Activated CD4-positive, CD25-positive, alpha-beta regulatory T cell treated with anti-CD3 and anti-CD28 coated beads, Interleukin-2, amount 50 U/mL, for 72 hours (primary cell): ENCODE measurements at places on chromosomes 13 and 19.

GRCh38 chr13:26914624-26915023 lies 154.0 kb upstream of the GPR12 start:
- DNase-seq: no peak

GRCh38 chr13:52851137-52851962 lies 2.9 kb upstream of the PCDH8 start:
- no peak for DNase-seq

DNA sequence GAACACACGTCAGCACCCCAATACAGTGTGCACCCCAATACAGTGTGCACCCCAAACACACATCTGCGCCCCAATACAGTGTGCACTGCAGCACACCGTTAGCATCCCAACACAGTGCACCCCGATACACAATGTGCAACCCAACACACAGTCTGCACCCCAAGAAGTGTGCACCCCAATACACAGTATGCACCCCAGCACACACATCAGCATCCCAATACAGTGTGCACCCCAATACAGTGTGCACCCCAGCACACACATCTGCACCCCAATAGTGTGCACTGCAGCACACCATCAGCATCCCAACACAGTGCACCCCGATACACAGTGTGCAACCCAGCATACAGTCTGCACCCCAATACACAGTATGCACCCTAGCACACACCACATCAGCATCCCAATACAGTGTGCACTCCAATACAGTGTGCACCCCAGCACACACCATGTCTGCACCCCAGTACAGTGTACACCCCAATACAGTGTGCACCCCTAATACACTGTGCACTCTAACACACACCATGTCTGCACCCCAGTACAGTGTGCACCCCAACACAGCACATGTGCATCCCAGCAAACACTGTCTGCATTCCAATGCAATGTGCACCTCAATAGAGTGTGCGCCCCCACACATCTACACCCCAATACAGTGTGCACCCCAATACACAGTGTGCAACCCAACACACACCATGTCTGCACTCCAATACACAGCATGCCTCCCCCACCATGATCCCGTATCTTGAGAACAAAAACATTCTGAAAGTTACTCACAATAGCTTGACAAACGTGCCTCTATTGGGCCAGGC lies 855 bp upstream of the CARS2 start:
- DNase-seq: no peak

GRCh38 chr13:25990801-25991200 lies 61.0 kb downstream of the SHISA2 start:
- DNase-seq: no peak

- DNase-seq: no peak
Observed at GRCh38 chr19:34841780-34842179, 68.8 kb upstream of the ZNF599 start.

DNA sequence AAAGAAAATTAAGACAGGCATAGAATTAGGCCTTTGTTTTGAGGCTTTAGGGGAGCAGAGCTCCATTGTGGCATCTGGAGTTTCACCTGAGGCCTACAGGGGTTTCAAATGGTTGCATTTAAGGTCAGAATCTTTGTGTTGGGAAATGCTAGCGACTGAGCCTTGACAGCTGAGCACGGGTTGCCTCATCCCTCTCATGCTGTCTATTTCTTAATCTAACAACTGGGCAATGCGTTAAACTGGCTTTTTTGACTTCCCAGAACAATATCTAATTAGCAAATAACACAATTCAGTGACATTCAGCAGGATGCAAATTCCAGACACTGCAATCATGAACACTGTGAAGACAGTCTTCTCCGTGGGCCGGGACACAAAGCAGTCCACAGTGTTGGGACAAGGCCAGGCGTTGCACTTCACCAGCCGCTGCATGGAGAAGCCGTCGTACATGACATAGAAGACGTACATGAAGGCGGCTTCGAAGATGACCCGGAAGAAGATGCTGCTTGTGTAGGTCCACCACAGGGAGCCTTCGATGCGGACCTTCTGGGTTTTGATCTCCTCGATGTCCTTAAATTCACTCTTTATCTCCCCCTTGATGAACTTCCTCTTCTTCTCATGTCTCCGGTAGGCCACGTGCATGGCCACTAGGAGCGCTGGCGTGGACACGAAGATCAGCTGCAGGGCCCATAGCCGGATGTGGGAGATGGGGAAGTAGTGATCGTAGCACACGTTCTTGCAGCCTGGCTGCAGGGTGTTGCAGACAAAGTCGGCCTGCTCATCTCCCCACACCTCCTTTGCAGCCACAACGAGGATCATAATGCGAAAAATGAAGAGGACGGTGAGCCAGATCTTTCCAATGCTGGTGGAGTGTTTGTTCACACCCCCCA lies 3.8 kb downstream of the GJB2 start:
- DNase-seq: no peak

DNA sequence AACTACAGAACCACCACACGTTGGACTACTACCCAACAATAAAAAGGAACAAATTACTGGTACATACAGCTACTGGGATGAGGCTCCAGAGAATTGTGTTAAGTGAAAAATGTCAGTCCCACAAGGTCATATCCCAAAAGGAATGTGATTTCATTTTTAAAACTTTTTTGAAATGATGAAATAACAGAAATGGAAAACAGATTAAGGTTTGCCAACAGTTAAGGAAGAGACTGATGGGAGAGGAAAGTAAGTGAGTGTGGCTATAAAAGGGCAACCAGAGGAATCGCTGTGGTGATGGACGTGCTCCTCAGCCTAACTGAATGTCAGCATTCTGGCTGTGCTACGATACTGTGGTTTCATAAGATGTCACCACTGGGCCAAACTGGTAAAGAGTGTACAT lies 512.8 kb downstream of the UQCRFS1 start:
- DNase-seq: no peak

DNA sequence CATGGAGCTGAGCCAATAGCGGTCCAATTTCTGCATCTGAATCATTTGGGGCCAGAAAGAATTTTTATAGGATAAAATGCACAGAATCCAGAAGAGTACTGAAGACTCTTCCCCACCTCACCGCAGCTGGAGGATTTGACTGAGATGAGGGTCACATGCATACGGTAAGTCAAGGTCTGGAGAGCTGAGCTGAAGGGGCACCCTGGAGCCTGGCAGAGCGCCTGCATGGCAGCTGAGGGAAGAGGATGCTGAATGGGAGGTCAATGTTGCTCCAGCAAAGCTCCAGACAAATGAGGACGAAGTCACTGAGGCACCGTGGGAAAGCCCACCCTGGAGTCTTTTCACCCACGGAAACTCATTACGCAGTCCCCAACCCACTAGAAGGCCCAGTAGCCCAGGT lies 43.4 kb upstream of the ATP12A start:
- no peak for DNase-seq

GRCh38 chr13:85249151-85249550 lies 550.1 kb downstream of the SLITRK6 start:
- no peak for DNase-seq

DNA sequence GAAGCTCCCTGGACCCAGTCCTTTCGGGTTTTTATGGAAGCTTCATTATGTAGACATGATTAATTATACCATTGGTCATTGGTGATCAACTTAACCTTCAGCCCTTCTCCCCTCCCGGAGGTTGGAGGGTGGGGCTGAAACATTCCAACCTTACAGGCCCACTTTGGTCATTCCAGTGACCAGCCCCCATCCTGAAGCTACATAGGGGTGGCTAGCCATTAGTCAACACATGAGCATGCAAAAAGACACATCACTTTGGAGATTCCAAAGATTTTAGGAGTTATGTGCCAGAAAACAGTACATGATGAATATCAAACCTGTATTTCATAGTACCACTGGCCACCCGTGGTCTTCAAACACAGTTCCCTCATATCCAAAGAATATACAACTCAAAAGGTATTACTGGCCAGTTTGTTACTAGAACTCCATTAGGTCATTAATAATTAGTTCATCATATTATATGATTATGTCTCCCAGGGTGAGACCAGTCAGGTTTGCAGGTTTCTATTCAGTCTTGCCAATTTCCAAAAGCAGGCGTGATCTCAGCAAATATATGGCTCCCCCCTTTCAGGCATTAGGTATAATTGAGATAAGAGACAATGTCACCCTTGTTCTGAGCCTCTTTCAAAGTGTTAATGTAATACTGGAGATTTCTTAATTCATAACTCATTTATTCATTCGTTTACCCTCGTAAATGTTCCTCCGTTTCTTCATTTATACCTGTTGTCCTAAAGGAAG lies 11.1 kb downstream of the PPP5C start:
- DNase-seq: no peak

- no peak for DNase-seq
Observed at GRCh38 chr19:17025991-17026658, 485 bp downstream of the CPAMD8 start.

- DNase-seq: no peak
Observed at GRCh38 chr13:85737952-85738351, 61.3 kb downstream of the SLITRK6 start.

DNA sequence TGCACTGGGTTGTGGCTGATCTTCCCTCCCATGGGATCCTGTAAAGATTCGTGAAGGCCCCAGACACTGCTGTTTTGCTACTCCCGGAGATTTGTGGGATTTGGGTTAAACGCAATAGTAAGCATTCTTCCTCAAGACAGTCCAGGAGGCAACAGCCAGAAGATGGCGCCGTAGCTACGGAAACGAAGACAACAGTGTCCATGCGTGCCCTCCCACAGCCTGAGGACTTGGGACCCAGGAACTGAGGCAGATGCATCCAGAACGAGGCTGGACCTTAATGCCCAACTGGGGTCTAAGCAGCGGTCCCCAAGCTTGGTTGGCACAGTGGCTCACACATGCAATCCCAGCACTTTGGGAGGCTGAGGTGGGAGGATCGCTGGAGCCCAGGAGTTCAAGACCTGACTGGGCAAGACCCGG lies 57.6 kb upstream of the ZNF507 start:
- no peak for DNase-seq

DNA sequence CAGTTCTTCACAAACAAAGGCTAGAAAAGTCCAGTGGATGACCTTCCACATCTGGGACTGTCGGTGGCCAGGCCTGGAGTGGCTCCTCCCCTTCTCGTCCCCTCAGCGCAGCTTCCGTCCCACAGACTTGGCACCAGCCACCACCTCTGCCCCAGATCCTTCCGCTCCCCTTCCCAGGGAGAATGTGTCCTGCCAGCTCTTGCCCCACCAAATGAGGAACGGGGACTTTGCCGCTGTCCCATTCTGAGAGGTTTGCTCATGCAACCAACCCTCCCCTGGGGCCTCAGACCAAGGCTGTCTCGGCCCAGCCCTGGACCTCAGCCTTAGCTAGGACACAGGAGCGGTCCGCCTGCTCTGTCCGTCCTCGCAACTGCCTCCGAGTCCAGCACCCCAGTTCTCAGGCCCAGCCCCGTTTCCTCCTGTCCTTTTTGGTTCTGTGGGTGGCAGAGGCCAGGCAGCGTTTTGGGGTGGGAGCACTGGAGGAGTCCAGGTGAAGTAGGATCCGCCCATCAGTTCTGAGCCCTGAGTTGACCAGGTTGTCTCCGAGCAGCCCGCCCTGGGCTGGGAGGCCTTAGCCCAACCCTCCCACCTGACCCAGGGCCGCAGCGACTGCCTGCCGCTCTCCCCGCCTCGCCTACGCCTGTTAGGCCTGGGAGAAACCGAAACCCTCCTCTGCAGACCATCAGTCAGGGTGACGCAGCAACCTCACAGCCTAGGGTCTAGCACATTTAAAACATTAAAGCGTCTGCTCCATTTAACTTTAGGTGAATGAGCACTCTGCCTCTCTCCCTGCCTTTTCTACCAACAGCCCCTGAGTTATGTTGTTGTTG lies 284.3 kb downstream of the FOXO1 start:
- DNase-seq: no peak

GRCh38 chr13:43379738-43380137 lies 356.4 kb downstream of the DNAJC15 start:
- DNase-seq: no peak

DNA sequence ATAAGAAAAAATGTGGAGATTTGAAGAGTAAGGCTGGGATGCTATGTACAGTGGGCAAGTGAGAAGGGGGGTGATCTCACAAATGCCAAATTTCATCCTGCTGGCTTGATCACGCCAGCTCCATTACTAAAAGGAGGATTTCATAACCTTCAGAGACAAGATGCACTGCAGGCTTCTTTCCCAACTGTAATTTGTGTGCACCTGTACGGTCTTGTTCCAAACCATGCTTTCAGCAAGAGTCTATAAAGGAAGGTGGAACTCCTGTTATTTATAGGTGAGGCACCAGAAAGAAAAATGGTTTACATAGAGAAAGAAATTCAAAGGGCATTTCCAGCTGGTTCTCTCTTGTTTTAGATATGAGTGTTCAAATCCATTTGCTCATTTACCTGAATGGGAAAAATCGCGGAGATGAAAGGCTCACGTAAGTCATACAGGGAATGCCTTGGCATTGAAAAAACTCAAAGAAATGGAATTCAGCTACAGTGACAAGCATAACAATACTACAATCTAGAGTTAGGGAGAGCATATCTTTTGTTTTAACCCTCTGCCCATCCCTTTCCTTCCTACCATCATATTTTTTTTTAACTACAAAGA lies 13.3 kb downstream of the EFNB2 start:
- DNase-seq: no peak

- DNase-seq: no peak
Observed at GRCh38 chr13:79560954-79561353, 80.0 kb downstream of the NDFIP2 start.

DNA sequence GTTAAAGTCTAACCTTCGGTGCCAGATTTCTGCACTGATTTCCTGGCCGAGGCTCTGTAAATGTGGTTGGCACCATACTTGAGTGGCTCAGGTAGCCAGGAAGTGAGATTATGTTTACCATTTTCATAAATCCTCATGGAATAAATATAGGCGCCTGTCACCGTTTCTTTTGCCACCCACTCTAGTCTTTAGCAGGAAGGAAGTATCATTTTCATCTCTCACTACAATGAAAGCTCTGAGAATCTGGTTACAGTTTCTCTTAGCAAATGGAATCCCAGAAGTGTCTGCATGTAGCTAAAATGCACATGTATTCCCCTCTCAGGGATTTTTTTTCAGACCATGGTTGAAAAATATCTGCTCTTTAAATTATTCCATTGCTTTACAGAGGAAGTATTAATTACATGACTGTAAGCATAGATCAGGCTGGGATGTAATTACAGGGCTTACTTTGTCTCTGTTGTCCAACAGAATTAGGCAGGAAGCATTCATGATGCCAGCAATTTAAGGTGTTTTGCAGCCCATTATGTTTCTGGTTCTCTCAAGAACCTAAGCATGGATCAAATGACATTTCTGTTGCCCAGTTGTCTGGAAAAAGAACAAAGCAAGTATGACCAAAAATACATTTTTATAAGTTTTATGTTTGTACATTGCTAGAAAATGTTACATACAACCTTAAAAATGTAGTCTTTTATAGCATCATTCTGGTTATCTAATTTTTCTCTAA lies 221.7 kb upstream of the SPRY2 start:
- no peak for DNase-seq

DNA sequence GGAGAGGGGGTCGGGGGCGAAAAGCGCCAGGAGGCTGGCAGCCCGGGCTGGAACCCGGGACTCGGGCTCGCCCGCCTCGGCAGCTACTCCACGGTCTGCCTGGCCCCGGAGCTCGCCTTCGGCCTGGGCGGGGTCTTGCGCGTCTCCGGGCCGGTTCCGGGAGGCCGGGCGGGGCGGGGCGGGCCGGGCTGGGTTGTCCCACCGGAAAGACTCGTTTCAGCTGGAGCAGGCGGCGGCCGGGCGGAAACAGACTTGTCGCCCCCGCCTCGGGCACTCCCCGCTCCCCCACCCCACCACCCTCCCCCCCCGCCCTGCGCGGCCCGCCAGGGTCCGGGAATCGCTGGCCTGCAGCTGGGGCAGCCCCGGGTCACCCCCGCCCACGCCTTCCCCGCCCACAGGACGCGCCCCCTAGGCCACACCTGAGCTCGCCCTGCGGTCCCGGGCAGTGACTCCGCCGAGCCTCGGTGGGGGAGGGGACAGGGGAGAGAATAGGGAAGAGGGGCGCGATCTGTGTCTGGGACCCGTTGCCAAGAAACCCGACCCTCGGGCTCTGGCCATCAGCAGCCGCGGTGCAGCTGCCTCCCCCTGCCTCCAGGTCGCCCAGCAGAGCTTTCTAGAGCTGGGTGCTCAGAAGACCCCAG lies 109.4 kb downstream of the KCTD15 start:
- DNase-seq: no peak
